ENCODE measurements at places on chromosomes 1 and 21.

DNA sequence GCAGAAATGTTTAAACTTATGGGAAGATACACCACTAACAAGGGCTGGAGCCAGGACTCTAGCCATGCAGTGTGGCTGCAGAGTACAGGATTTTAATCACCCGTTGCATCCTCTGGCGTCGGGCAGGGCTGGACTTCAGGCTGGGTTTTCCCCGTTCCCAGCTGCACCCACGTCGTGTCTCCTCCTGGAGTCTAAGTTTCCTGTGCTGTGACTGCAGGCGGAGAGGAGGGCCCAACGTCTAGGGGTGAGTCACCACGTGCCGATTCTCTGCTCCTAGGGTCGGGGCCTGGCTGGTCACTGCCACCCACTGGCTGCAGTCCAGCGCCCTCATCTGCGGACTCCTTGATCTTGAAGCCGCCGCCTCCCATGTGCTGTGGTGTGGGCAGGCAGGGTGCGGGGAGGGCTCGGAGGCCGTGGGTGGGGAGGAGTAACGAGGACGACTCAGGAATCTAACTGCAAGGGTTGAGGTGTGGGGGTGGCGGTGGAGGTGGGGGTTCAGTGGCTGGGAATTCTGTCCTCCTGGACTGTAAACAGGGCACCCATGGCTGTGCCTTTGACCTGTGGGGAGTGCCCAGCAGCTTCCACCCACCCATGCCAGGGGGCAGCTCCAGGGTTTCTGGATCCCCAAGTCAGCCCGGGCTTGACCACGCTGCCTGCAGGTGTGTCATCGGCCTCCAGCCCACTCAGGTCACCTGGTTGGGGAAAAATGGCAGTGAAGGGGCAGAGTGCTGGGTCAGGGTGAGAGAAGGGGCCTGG lies 77.8 kb downstream of the ALPL start:
- peak; percentile 89 for DNase-seq

DNA sequence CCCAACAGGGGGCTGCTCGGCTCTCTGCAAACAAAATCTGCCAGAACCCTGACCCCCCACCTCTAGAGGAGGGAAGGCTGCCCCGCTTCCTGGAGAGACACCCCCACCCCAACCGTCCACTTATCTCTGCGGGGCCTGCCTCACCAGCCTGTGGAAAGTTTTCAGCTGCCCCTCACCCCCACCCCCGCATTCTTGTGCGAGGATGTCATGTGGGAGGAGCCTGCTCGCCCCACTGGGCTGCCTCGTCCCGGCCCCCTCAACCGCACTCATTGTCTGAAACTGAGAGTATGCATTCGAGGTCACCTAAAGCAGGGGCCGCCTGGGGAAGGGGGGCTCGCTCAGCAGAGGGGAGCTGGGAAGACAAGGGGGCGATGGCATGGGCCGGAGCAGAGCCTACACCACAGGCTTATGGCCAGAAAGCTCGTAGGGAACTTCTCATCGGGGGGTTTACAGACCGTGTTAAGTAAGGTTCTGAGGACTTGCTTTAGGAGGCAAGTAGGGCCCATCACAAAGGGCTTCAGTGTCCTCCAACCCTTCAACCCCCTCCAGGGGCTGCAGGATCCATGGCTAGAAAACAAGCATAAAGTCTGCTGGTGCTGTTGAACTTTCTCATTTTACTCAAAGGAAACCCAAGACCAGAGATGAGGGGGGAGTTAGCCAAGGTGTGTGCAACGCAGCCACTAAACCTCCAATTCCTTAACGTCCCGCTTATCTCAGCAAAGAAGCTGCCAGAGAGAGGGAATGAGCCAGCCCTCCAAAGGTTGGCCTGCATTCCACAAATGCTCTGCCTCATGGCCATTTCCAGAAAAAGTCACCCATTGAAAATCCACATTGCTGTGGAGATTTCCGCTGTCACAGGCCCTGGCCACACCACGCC lies 9.4 kb downstream of the EPHA2 start:
- DNase-seq: peak; percentile 91

DNA sequence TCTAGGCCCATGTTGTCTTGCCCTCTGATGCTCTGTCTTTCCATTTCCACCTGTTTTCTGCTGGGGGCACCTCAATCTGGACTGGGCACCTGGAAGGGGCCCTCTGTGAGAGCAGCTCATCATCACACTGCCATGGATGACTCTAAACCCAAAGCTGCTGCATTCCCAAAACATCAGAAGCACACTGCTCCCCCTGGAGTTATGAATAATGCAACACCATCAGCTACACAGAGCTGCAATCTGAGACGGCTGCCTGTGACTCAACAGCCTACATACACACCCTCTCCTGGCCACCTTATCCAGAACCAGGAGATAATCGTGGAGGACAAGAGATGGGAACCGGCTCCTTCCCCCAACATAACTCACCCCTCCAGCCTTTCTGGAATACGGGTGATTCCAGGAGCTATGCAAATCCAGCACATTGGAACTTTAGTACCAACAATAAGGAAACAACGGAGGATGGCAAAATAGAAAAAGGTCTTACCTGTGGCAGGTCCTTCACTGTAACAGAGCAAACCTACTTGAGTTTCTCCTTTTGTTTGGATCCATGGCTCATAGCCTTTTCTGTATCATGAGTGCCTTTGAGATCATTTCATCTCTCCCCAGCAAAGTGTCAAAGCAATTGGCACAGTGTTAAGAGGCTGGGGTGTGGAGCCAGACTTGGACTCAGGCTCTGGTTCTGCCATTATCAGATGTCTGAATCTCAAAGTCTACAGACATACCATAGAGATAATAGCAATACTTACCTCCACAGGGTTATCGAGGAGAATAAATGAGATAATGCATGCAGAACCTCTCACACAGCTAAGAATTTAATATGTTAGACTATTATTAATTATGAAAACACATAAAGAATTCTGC lies 29.3 kb downstream of the AK2 start:
- peak; percentile 89 for DNase-seq

- DNase-seq: no peak
These were observed 9.9 kb downstream of the CD160 start for GRCh38 chr1:145729196-145729595.

GRCh38 chr1:92504291-92505014 lies 17.7 kb upstream of the GFI1 start:
- DNase-seq: no peak

DNA sequence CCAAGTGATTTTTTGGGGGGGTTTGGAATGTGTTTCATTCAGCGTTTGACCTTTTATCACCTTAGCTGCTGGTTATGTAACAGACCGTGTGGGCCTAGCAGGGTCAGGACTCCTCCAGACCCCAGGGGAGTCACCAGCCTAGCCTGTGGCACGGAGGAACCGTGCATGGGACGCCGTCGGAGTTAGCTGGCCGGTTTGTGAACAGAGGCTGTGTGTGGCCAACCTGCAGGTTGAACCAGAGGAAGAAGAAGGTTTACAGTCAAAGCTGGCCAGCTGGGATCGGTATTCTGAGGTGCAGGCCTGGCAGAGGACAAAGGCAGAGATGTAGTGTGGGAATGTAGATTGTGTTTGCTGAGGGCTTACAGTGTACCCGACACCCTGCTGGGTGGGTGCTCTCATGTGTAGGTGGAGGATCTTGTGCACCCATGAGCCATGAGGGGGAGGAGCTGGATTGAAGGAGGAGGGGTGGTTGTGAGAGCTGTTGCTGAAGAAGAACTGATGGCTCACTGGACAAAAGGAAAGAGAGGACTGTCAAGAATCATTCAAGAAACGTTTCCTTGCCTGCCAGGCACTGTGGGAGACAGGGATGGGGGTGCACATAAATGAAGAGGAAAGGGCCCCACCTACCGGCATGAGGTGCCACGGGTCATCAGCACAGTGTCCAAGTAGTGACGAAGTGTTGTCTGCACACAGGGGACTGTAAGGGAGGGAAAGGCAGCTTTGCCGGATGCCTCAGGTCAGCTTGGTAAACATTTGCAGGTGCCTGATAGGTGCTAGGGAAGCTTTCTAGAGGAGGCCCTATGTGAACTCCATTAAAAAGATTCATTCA lies 40.0 kb upstream of the PWP2 start:
- DNase-seq: no peak

DNA sequence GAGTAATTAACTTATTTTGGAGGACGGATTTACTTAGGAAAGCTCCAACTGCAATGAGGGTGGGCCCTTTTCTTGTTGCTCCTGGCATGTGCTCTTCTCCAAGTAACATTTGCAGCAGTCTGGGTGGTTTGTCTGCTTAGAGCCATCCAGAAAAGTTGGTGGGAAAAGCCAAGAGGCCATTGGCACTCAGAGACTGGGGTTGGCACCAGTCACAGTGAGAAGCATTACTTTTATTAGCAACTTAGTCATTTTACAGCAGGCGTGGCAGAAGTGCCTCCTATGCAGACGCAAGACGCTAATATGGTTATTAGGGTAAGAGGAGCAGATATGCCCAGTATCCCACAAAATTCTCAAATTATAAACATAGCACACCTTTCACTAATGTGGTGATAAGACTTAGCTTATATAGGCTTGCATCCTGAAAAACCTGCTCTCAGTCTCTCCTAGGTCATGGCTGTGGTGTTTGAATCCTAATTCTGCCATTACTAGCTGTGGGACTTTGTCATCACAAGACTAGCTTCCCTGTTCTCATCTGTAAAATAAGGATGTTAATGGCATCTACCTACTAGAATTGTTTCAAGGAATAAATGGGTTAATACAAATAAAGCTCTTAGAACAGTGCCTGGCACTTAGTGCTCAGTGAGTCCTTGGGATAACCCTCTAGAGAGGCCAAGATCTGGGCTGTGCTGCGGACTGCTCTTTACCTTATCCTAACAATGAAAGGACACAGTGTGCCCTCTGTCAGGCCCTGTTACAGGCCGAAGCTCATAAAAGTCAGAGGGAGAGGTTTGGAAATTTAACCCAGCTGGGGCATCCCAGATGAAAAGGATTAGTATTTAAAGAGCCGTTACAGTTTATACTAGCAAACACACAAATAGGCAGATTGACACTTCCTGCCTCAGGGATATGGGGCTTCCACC lies 154.6 kb downstream of the ROR1 start:
- peak; percentile 27 for DNase-seq

Data from LHCN-M2 (cell line).